ENCODE measurements at places on chromosomes 7 and 10. TPM values are rescaled to one million over a fixed set of nuclear protein-coding genes. Genes with fewer than 3 reads are reported as not detected.
A peak's percentile ranks its signal among the peaks of the same experiment; 100 is the strongest.

DNA sequence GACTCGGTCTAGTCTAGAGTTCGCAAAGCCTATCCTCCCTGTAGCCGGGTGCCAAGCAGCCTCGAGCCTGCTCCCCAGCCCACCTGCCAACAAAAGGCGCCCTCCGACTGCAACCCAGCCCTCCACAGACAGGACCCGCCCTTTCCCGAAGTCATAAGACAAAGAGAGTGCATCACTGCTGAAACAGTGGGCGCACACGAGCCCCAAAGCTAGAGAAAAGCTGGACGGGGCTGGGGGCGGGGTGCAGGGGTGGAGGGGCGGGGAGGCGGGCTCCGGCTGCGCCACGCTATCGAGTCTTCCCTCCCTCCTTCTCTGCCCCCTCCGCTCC lies 622 bp upstream of the COL1A2 start:
- peak; percentile 10 for ATAC-seq

GRCh38 chr7:35379481-35379880 lies 125.6 kb upstream of the TBX20 start:
- no peak for ATAC-seq

GRCh38 chr7:154684666-154685563 lies 318.0 kb downstream of the PAXIP1 start:
- peak; percentile 26 for ATAC-seq

DNA sequence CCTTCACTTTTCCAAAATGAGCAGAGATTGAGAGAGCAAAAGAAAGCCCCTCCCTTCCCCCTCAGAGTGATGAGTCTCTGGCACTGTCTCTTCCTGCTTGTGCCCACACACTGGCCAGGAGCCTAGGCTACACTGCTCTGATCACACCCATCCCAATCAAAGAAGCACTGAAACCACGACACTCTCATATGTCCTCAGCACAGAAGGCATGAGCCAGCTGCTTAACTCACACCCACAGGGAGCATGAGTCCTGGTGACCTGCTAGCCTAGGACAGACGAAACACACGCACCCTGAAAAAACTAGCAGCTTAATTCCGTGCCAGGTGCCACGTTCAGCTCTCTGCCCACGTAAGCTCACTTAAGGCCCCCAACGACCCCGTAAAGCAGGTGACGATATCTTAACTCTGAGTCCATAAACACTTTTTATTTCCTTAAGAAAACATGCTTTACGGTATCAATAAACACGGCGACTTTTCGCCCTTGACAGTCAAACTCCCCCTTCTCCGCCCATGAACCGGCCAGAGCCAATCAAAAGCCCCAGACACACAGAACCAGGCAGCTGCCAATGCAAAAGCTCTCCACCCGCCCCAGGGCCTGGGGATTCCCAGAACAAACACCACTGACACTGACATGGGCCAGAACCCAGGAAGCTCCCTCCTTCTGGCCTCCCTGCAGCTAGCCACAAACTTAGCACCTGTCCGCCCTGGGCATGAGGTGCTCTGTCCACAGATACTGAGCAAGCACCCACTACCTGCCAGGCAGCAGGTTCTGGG lies 69.0 kb downstream of the TNRC18 start:
- ATAC-seq: peak; percentile 25

The OR2A5 gene
- 0.15 TPM for total RNA-seq
